HT1080 (cell line): ENCODE measurements at places on chromosomes 2 and 18. TPM values are rescaled to one million over a fixed set of nuclear protein-coding genes. Genes with fewer than 3 reads are reported as not detected.

The FAM228B gene
- total RNA-seq = 0.27 and 0.47 TPM in 2 replicates

The ASXL2 gene
- 13.2 and 13.9 TPM in 2 replicates for total RNA-seq

The PAX3 gene
- not detected in 2 replicates for total RNA-seq

The KATNAL2 gene
- not detected in 2 replicates for total RNA-seq

The CHRNG gene
- not detected in 2 replicates for total RNA-seq
